ENCODE measurements at places on chromosomes 1 and 21.

GRCh38 chr1:234702342-234703000 is 92.5 kb upstream of the IRF2BP2 start:
- peak; percentile 67 for DNase-seq

- DNase-seq, result no peak
Measured at GRCh38 chr1:24951810-24952412, 21.8 kb upstream of the RUNX3 start.

- no peak for DNase-seq
Measured at GRCh38 chr1:240029418-240029817, 62.3 kb upstream of the FMN2 start.

DNA sequence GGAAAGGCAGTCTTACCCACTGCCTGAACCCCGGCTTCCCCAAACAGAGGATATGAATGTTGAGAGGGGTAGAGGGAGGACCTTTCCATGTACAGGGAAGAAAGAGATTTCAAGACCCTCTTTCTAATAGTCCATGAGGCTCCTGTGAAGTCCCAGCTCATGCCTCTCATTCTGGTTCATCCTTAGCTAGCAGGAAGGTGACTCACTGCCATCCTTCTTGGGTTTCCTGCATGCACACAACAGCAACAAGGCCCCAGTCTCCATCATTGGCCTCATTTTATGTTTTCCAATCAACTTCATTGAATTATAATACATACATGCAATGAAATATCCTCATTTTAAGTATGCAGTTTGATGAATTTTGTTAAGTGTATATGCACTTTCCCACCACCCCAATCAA is 46.2 kb downstream of the SYT2 start:
- DNase-seq, result no peak

DNA sequence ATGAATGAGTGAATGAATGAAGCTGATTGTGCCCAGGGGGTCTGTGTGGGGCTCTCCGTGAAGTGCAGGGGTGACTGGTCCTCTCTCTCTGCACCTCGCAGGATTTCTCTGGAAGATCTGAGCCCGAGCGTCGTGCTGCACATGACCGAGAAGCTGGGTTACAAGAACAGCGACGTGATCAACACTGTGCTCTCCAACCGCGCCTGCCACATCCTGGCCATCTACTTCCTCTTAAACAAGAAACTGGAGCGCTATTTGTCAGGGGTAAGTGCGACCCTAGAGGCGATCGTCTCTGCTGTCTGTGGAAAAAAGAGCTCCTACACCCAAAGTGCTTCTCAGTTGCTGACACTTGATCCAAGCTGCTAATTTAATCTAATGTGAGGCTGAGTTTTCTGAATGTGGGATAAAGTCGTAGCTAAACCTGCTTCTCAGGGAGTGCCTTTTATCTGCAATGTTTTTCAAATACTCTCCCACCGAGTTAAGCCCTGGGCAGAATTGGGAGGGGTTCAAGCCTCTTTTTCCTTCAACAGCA is 101.7 kb downstream of the HUNK start:
- no peak for DNase-seq

- no peak for DNase-seq
Measured at GRCh38 chr1:6658359-6659060, 33.8 kb downstream of the THAP3 start.

GRCh38 chr1:157092831-157093230 is 6.8 kb downstream of the ETV3L start:
- no peak for DNase-seq

DNA sequence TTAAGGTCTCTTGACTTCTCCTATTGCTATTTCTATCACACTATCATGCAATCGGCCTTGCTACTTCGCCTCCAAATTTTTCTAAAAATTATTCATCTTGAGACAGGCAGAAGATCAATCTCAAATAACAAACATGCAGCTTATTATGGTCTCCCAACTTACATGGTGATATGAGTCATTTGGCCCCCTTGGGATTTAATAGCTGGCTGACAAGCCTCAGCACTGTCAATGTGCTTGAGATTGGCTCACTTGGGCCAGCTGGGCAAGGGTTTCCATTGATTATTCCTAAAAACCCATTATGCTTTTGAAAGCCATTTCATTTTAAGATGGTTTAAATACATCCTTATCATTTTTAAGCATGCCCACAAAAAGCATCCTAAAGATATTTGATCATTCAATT is 224.5 kb upstream of the NFIA start:
- DNase-seq, result peak; percentile 20

DNA sequence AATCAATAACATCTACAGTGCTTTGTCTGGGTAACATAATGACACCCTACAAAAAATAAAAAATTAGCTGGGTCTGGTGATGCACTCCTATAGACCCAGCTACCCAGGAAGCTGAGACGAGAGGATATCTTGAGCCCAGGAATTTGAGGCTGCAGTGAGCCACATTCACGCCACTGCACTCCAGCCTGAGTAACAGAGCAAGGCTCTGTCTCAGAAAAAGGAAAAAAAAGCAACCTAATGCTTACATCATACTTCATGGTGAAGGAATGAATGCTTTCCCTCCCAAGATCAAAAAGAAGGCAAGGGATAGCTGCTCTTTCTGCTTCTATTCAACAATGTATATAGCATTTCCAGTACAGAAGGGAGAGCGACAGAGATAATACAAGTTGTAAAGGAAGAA is 24.2 kb upstream of the CTTNBP2NL start:
- DNase-seq, result no peak

DNA sequence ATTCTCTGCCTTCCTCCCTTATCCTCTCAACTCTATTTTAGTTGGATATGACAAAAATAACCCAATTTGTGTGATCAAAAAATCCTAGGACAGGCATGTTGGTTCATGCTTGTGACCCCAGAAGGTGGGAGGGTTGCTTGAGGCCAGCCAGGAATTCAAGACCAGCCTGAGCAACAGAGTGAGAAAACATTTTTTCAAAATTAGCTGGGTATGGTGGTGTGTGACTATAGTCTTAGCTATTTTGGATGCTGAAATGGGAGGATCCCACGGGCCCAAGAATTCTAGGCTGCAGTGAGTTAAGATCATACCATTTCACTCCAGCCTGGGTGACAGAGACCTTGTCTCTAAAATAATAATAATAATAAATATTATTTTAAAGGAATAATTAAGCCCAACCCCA is 1383.1 kb upstream of the ADGRL2 start:
- DNase-seq, result no peak

DNA sequence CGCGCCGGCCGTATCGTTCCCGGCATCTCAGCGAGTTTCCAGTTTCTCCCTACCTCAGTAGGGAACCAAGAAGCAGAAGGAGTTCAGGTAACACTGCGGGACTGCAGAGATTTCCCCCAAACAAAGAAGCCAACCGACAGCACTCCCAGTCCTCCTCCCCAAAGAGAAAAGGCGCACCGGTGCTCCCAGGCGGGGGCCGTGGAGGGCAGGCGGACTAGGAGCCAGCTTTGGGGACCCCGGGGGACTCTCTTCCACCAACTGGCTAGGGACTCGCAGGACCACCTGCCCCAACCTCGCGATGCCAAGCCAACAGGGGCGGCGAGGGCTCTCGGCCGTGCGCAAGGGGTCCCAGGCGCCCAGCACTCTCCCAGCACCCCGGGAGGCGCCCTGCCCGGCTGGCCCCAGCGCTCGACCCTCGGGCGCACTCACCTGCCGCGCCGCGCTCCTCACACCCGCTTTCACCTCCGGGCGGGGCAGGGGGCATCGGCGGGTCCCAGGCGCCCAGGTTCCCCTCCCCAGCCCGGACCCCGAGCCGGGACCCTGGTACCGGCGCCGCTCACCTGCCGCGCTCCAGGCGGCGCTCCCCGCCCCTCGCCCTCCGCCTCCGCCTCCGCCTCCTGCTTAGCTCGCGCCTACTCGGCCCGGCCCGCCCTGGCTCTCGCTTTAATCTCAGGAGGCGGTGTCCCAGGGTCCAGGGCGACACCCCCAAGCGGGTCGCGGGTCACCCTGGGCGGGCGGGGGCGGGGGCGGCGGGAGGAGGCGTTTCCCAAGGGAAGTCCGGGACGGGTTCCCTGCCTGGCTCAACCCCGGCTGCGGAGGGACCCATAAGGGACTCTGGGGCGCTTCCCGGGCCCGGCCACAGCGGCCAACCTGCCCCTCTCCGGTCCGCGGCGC is at the start of gene TMPRSS2:
Gene TMPRSS2 (minus strand): TSS at position 638 of the 894 bp plus-strand sequence. CDS start 10,025 bp downstream, outside the sequence.
- DNase-seq, result no peak

DNA sequence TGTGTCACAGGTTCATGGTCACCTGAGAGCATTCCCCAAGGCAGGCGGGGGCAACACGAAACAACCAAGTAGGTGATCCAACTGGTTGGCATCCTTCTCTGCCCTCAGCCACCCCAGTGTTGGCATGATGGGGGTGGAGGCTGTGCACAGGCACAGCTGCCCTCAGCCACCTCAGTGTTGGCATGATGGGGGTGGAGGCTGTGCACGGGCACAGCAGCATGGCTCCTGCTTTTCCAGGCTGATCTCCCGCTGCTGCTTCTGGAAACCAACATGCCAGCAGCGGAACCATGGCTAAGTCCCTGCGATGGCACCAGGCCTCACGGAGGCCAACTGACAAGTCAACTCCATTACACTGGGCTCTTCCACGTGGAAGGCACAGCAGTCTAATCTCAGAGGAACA is 447.8 kb downstream of the PTPRU start:
- DNase-seq, result no peak

GRCh38 chr1:197915862-197916499 is 1.2 kb upstream of the LHX9 start:
- peak; percentile 66 for DNase-seq

- DNase-seq, result no peak
Measured at GRCh38 chr21:46307625-46308024, 16.0 kb downstream of the C21orf58 start.

DNA sequence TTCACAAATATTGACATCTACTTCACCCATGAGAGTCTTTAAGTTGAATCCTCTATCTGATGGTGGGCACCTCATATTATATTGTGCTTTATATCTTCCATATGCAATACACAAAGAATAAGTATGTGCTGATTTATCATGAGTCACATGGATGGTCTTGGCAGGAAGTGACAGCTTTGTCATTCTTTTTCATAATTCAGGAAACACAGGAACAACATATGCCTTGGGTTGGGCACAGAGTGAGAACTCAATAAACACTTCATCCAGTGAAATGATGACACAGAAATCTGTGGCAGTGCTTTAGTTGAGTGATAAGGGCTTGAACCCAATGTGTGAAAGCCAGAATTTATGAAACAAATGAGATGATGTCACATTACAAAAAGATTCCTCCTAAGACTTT is 41.2 kb downstream of the GADD45A start:
- no peak for DNase-seq

DNA sequence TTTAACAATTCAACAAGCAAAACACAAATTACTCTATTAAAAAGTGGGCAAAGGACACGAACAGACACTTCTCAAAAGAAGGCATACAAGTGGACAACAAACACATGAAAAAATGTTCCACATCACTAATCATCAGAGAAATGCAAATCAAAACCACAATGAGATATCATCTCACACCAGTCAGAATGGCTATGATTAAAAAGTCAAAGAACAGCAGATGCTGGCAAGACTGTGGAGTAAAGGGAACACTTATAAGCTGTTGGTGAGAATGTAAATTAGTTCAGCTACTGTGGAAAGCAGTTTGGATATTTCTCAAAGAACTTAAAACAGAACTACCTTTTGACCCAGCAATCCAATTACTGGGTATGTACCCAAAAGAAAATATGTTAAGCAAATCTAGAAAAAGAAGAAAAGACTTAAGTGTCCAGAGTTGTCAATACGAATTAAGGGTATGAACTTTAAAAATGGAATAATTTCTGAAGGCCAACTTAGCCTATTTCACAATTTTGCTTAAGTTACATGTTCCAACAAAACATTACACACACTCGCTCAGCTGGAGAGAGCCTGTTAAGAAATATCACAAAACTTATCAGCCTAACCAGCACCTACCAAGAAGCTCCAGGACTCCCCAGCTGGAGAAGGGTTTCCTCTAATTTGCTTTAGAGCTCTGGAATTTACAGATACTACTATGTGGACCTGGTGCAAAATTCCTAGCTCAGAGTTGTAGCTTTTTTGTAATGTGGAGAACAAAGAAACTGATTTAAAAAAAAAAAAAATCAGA is 232.1 kb downstream of the DUSP10 start:
- DNase-seq, result no peak

- no peak for DNase-seq
Measured at GRCh38 chr1:153210206-153210605, 7.0 kb downstream of the LELP1 start.

- DNase-seq, result no peak
Measured at GRCh38 chr1:93738075-93738622, 56.5 kb upstream of the BCAR3 start.

DNA sequence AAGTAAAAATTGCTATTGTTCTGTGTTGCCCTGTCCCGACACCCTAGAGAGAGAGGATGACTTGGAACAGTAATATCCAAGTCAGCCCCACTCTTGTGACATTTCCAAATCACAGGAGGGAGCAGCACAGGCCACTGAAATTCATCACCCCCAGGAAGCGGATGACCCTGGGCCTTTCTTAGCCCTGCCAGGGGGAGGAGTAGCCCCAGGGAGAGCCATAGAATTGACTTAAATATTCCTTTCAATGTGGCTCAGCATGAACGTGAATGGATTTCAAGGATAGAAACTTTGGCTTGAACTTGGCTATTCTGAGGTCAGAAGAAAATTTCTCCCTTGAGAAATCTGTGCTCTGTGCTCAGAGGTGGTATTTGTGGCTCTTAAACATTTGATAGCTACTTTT is 80.6 kb downstream of the CENPF start:
- no peak for DNase-seq

DNA sequence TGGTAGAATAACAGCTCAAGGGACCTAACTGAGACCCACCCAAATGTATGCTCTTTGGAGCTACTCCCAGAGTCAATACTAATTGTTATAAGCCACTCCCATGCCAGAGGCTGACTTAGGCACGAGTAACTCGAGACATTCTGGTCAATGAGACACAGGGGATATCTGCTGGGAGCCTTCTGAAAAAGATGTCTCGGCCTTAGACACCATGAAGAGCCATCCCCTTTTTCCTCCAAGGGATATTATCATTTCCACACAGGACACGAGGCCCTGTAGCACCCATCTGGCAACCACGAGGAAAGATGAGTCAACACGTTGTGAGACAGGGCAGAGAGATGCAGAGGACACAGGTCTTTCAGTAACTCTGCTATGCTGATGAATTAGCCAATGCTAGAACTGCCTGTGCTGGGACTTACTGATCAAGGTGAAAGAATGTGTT is 30.7 kb downstream of the ITPKB start:
- DNase-seq, result peak; percentile 83

GRCh38 chr1:38818175-38818976 is 41.2 kb downstream of the RRAGC start:
- DNase-seq, result no peak

- peak; percentile 92 for DNase-seq
Measured at GRCh38 chr1:182069028-182069466, 7.5 kb upstream of the ZNF648 start.

GRCh38 chr1:167635941-167636340 is 5.9 kb downstream of the RCSD1 start:
- DNase-seq, result no peak

Measured in COLO829 (cell line).